HepG2 (cell line): ENCODE measurements at places on chromosomes 16 and 17.

GRCh38 chr17:78766743-78767294, 15.3 kb downstream of the CYTH1 start:
- DNase-seq: no peak

DNA sequence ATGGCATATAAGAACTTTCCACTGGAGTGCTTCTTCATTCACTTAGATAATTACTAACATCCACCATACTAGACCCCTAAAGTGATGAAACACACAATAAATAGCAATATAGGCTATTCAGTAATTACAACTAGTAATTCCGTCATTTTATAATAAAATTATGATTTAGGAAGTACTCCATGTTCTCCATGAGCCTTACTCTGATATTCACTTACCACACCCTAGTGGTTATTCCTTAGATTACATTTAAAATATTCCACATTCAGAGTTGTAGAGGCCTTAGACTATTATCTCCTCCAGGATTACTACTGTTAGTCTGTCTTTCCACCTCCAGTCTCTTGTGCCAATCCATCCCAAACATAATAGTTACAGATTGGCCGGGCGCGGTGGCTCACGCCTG, 62.4 kb downstream of the STH start:
- DNase-seq: no peak

GRCh38 chr16:28491230-28491969, 474 bp downstream of the CLN3 start:
- DNase-seq: peak; percentile 49

- no peak for DNase-seq
Measured at GRCh38 chr16:62963846-62964245, 927.6 kb upstream of the CDH8 start.

DNA sequence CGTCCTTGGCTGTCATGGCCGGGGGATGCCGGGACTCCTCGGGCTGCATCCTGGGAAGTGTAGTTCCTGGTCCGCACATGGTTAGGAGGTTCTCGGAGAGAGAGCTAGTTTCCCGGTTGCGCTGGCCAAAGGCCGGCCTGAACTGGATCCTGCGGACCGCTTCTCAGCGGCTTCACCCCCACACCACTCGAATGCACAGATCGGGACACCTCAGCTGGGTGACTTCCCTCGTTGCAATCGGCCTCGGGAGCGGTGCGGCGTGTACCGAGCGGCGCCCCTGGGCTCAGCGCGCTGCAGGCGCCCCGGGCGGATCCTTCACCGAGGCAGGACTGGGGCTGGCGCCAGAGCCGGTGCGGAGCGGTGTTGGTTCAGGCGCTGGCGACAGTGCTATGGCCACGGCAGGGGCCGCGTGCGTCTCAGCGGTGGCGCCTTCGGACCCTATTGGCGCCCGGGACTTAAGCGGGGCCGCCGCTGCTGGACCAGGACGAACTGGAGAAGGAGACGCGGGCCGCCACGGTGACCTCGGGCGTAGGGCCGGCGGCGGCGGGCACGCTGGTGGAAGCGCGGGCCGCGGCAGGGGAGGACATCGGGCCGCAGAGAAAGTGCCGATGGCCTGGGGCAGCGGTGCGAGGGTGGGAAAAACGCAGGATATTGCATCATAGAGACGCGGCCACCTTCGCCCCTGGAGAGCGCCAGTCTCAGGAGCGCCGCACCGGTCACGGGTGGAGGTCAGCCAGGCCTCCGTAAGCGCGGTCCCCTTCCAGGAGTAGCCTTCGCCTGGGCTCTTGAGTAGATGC, 11.4 kb downstream of the ZNF629 start:
- DNase-seq: peak; percentile 83
